ENCODE measurements at places on chromosomes 13 and 19.
A peak's percentile ranks its signal among the peaks of the same experiment; 100 is the strongest.

DNA sequence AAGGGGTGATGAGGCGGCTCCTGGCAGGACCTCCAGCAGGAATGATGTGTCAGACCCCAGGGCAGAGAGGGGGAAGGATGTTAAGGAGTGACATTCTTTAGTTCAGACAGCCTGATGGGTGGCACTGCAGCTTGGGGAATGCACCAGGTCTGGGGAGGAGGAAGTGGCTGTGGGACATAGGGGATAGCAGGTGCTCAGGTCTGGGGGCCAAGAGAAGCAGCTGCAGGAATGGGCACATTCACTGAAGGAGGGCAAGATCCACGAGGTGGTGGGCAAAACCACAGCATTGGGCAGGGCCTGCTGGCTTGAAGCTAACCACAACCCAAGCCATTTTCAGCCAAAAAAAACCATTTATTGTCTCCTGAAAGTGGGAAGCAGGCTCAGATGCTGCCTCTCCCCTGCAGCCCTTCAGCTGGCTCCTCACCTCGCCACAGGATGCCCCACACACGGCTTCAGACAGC is 26.5 kb downstream of the COMP start:
- DNase-seq, result no peak

DNA sequence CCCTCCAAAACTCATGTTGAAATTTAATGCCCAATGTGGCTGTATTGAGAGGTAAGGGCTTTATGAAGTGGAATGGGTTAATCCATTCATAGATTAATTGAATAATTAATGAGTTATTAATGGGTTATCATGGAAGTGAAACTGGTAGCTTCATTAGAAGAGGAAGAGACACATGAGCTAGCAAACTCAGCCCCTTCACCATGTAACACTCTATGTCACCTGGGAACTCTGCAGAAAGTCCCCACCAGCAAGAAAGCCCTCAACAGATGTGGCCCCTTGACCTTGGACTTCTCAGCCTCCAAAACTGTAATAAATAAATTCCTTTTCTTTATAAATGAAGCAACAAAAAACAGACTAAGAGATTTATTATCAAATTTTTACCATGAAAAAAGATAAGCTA is 223.5 kb downstream of the KLF12 start:
- DNase-seq, result no peak

- DNase-seq, result peak; percentile 87
These were observed at the start of gene PLA2G4C for GRCh38 chr19:48110350-48110966. PLA2G4C (minus strand) TSS chr19:48110817; CDS start chr19:48106529, 4,288 bp downstream.

- DNase-seq, result no peak
These were observed 1.1 kb downstream of the SLITRK1 start for GRCh38 chr13:83881140-83881684.

DNA sequence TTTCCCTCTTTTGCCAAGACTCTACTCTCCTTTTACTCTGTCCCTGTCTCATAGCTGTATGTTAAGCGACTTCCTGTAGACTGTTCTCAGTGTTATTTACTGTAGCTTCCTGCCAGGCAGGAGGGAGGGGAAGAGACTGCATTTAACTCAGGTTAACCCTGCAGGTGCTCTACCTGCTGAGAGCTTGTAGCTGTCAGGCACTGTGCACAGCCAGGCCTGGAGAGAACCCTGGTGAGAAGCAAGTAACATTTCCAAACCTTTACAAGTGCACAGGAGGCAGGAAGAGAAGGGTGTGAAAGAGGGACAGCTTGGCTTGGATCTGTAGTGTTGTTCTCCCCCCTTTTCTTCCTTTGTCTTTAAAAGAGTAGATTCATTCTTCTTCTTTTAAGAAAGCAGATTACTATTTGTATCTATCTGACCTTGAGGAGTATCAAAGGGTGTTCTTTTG is 167.1 kb downstream of the LMO7 start:
- no peak for DNase-seq

Data from stimulated activated CD4-positive, alpha-beta T cell treated with anti-CD3 and anti-CD28 coated beads, Interleukin-2, amount 100 ng/mL, for 24 hours (primary cell).